ENCODE measurements at places on chromosomes 5 and 9.

GRCh38 chr9:126722922-126723806 is 81.7 kb upstream of the ZBTB43 start:
- DNase-seq, result peak; percentile 22

- DNase-seq, result peak; percentile 54
These were observed 19.1 kb upstream of the JADE2 start for GRCh38 chr5:134506054-134507039.

DNA sequence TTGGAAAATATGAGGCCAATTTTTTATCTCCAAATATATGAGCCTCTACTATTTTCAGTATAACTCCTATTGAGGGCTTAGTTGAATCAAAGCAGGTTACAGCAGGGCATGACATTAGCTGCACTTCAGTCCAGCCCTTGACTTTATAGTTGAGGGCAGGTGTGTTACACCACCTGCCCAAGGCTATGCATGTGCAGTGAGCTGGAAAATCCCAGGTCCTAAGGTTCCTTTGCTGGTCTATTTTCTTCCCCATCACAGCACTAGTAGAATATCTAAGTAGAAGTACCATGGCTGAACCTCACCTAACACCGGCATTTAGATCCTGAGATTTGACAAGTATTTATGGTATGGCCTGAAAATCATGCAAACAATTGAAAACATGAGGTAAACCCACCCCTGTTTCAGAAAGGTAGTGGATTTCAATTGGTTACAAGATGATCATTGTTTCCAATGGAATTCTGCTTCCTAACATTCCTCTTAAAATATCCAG is 201.1 kb downstream of the SEMA5A start:
- DNase-seq, result no peak

DNA sequence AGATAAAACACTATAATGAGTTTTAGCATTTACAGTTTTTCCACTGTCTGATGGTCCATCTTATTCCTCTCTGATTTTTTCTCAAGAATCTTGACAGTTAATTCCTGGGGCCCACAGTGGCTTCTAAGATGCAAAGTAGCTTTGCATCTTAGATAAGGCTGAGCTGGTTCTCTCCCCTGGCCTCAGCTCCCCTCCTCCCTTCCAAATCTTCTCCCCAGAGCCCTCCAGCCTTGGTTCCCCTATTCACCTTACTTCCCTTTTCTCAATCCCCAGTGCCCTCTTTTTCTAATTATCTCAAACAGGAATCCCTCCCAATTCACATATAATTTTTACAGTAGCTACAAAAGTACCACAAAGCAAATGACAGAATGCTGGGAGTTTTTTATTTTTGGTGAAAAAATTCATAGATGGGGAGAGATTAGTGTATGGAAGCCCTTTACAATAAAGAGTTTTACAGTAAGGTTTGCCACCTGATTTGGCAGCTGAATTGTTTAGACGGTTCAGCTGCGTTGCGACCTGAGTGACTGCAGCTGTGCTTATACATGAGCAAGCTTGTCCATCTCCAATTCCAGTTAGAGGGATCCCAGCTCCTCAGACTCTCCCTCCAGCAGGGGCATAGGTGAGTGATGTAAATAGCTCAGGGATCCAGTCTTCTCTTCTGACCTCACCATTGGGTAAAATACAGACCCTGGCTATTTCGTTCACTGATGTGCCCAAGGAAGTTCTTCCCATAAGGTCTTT is 51.4 kb upstream of the CKMT2 start:
- DNase-seq, result no peak

Data from mesenchymal stem cell (in vitro differentiated cells and primary cell).